ENCODE measurements at places on chromosomes 7 and 10.

DNA sequence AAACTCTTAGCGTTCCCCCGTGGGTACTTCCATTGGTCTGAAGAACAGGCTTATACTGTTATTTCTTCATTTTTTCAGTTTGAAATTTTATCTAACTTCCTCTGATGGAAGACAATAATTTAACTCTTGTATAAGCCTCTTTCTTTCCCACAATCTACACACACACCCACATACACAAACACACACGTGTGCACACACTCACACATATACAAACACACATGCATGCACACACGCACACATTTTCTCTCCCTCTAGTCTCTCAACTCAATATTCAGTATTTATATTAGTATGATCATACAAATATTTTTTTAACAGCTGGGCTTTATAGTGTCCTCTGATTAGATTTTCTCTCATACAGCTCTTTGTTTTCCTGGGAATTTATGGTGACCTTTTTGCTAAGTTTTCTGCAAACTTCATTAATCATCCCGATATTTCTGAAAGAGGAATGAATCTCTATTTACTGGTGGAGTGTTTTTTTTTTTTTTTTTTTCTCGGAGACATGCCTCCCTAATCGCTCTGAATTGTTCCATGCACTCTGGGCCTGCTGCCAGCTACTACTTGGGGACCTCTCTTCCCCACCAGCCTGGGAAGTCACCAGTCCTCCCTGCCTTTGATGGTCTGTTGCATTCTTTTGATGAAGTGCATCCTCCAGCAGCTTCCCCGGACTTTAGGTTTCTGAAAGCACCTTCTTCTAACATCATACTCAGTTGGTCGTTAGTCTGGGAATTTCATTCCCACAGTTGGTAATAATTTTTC lies 75.5 kb downstream of the ZNF777 start:
- no peak for DNase-seq

DNA sequence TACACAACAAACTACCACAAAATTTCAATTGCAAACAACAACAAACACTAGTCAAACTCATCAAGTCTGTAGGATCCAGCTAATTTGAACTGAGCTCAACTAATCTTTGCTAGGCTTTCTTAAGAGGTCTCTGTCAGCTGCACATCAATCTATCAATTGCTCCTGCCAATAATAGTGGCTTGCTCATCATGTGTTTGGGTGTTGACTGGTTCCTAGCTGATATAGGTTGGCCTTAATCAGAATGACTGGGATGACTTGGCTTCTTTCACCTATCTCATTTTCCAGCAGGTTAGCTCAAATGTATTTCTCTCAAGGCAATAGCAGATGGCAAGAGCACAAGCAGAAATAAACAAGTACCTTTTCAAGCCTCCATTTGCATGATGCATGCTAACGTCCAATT lies 370.3 kb upstream of the NFE2L3 start:
- no peak for DNase-seq

GRCh38 chr10:30943451-30943850 lies 88.2 kb downstream of the ZNF438 start:
- no peak for DNase-seq

DNA sequence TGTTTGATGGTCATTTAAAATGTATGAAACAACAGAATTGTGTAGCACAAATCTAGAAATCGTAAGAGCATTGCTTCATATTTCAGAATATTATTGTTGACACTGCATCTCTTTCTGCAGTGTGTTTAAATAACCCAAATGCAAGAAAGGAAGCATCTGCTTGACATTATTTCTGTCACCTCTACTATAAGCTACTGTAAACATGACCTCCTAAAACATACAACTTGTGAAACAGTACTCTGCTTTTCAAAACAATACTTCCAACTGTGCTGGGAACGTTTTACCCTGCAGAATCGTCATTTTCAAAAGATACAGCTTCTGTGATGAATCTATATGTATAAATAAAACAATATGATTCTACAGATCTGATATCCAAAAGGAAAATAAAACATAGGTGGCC lies 82.0 kb downstream of the RNF133 start:
- no peak for DNase-seq

GRCh38 chr10:112782200-112782907 lies 167.7 kb upstream of the TCF7L2 start:
- DNase-seq, result no peak

GRCh38 chr7:116337800-116338199 lies 127.5 kb downstream of the TES start:
- no peak for DNase-seq

DNA sequence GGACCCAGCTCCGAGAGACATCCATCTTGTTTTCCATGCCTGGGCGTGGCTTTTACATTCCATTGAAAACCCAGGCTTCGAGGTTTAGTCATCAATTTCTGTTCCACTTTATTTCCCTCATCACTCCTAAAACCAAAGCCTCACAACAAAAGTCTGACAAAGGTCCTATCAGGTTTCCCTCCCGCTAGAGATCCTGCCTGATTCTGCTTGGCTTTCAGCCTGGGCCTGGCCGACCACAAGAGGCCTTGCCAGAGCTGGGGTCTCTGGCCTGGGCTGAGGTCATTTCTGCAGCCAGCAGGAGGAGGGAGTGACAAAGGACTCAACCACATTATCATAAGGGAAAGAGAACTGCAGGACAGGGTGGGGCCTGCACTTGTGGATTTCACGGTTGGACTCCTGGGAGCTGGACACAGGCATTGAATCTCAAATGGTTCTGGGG lies 167.0 kb downstream of the FANK1 start:
- peak; percentile 77 for DNase-seq

DNA sequence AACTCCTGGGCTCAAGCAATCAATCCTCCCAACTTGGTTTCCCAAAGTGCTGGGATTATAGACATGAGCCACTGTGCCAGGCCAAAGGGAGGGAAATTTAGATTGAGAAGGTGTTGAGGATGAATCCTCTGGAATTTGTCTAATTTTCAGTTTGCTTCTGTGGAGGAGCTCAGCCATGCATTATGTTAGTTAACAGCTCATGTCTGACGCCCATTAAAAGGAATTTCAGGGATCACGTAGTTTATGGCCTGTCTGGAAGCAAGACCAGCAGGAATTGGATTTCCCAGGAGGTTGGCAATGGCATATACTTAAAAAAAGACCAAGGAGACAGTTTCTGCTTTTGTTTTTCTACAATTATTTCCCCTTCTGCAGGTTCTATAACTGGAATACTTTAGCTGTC lies 165.7 kb downstream of the OTUD1 start:
- peak; percentile 1 for DNase-seq

DNA sequence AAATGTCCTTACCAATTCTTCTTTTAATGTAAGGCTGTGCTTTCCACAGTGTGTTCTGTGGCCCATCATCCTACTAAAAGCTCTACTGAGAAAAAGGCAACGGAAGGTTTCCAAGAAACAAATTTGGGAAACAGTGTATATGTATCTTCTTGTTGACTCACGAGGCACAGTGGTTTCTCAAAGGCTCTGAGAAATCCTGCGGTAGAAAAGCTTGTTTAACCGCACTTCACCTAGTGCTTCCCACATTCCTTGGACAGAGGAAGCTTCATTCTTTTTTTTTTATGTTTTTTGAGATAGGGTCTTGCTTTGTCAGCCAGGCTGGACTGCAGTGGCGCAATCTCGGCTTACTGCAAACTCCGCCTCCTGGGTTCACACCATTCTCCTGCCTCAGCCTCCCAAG lies 84.5 kb downstream of the TACC2 start:
- DNase-seq, result no peak

- no peak for DNase-seq
These were observed 56.1 kb downstream of the SP8 start for GRCh38 chr7:20730611-20731010.

DNA sequence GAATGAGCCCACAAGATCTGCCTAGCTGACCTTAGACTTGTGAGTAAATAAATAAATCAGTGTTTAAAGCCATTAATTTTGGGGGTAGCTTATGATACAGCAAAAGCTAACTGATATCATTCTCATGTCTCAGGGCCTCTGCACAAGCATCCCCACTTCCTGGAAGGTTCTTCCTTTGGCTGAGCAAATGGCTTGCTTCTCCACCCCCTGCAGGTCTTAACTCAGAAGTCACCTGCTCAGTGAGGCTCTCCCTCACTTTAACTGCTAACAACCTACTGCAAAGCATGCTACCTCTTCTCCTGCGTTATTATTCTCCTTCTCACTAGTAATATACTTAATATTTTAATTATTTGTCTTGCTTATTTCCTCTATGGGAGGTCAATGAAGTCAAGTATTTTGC lies 167.3 kb downstream of the TPK1 start:
- DNase-seq, result no peak

DNA sequence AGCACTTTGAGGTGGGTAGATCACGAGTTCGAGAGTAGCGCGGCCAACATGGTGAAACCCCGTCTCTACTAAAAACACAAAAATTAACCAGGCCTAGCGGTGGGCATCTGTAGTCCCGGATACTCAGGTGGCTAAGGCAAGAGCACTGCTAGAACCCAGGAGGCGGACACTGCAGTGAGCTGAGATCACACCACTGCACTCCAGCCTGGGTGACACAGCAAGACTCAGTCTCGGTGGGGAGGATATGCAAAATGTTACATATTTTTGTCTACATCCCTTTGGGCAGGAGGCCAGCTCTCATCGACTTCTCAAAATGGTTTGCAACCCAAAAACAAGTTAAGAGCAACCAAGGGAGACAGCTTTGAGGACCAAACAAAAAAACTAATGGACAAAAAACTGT lies 8.2 kb downstream of the ATE1 start:
- no peak for DNase-seq

- DNase-seq, result no peak
These were observed 17.9 kb upstream of the KAT6B start for GRCh38 chr10:74808501-74808900.

DNA sequence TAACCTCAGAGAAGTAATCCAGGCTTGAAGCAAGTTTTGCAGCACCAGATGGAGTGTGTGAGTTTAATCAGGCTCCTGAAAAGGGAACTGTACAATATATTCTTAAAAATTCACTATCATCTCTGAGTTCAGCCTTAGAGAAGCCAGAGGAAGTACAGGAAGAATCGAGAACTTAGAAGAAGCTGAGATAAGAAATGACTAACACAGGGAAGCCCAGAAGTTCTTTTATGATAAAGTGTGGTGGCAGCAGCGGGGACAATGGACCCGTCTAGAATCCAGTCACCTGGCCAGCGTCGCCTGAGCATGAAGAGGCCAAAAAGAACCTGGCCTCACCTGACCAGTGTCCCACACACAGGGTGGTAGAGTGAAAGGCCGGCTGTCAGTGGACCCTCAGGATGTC lies 161.0 kb downstream of the USP6NL start:
- no peak for DNase-seq

GRCh38 chr10:77383861-77384553 lies 253.6 kb downstream of the KCNMA1 start:
- no peak for DNase-seq

DNA sequence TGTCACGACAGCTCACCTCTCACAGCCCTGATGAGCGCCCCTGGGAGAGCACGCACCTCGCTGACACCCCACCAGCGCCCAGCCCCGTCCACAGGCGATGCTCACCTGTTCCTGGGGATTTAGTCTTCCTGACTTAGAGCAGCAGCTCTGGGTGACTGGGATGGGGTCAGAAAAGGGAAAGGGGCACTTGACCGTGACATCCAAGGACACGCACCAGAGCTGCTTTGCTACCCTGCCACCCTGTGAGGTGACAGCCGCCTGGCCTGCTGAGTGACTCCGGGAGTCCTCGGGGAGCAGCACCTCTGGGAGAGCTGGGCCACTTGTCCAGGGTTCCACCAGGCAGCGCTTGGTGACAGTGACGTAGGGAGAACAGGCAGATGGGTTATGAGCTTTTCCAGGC lies 148.2 kb downstream of the PRKAG2 start:
- DNase-seq, result no peak

GRCh38 chr7:128031901-128032604 lies 816 bp upstream of the LRRC4 start:
- DNase-seq, result peak; percentile 58

DNA sequence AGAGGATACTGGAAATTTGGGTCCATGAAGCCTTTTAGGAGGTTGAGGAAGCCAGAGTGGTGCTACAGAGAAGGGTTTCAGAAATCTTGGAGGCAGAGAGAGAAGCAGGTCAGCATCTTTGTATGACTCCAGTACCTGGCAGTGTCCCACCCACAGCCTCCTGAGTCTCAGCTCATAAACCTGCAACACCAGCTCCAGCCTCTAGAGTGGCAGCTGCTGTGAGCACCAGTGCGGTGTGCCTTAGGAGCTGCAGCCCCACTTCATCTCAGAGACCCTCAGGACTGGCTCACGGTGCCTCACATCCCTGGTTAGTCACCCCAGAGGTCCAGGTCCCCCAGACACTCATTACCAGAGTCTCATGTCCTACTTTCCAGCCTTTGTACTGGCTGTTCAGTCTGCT lies 84.8 kb upstream of the PRKAR2B start:
- DNase-seq, result no peak

DNA sequence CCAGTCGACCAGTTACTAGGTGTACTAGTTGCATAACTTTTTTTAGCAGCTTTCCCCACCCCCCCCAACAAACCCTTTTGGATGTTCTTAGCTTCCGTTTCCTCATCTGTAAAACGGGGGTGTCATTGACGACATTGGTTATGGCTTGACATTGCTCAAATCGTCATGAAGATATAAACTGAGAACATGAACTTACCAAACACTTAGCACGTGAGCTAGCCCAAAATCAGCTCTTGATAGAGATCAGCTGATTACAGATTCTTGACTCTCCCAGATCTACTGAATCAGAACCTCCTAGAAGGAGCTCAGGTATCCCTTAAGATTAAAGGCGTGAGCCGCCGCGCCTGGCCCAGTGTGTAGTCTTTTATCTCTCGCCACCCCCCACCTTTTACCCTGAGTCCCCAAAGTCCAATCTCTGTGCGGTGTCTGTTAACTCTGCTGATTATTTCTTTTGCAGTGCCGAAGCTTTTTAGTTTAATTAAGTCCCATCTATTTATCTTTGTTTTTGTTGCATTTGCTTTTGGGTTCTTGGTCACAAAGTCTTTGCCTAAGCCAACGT lies 1.0 kb upstream of the GNA12 start:
- DNase-seq, result no peak

DNA sequence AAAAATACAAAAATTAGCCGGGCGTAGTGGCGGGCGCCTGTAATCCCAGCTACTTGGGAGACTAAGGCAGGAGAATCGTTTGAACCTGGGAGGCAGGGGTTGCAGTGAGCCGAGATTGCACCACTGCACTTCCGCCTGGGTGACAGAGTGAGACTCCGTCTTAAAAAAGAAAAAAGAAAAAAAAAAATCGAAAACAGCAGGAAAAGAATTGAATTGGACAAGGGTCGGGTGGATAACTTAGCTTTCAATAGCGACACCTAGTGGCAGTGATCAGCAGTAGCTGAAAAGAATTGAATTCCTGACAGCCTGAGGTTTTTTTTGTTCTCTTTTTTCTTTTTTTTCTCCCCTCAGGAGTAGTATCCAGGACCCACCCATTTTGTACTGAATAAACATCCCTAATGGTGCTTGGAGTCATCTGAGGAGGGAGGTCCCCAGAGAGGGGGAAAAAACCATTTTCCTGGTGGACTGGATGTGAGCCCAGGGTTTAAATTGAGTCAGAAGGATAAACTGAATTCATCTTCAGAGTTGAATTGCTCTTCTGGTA lies 55.1 kb downstream of the CYCS start:
- DNase-seq, result no peak

GRCh38 chr10:103823706-103824272 lies 31.6 kb downstream of the SH3PXD2A start:
- no peak for DNase-seq

GRCh38 chr7:27277628-27278027 lies 35.0 kb downstream of the EVX1 start:
- peak; percentile 16 for DNase-seq

Measured in foreskin keratinocyte (primary cell).